Endothelial cell of umbilical vein (primary cell): ENCODE measurements at places on chromosomes 6 and 20. TPM values are rescaled to one million over a fixed set of nuclear protein-coding genes. Genes with fewer than 3 reads are reported as not detected.

KCNK16 gene
- total RNA-seq: not detected in 2 replicates

ABT1 gene
- total RNA-seq: 18.5 and 20.1 TPM in 2 replicates

ULBP3 gene
- 12.8 and 13.8 TPM in 2 replicates for total RNA-seq

STX11 gene
- 4.7 and 6.0 TPM in 2 replicates for total RNA-seq

FILIP1 gene
- total RNA-seq: 12.6 and 13.7 TPM in 2 replicates

PTK6 gene
- 0.18 TPM in 1 of 2 replicates, not detected in the other for total RNA-seq

ENPP1 gene
- total RNA-seq: 1.4 and 1.5 TPM in 2 replicates

ANKEF1 gene
- total RNA-seq: 1.8 and 2.4 TPM in 2 replicates

BNIP5 gene
- total RNA-seq: not detected in 2 replicates

OLIG3 gene
- total RNA-seq: not detected in 2 replicates

FANCE gene
- 11.0 and 12.7 TPM in 2 replicates for total RNA-seq

IMPG1 gene
- not detected in 2 replicates for total RNA-seq

ABHD12 gene
- 36.0 and 39.6 TPM in 2 replicates for total RNA-seq

KCNQ5 gene
- 0.22 TPM in 1 of 2 replicates, not detected in the other for total RNA-seq

GCM1 gene
- not detected in 2 replicates for total RNA-seq

OR11A1 gene
- not detected in 2 replicates for total RNA-seq
